ENCODE measurements at places on chromosomes 1 and 21.

DNA sequence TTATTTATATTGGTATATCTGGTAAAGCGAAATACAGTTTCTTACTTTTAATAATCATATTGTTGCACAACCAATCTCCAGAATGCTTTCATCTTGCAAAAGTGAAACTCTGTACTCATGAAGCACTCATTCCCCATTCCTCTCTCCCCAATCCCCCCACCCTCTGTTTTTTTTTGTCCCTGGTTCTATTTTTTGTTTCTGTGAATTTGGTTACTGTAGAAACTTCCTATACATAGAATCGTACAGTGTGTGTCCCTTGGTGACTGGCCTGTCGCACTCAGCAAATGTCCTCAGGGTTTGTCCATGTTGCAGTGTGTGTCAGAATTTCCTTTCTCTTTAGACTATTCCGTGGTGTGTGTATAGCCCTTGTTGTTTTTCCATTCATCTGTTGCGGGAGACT lies 7.9 kb upstream of the NLRP3 start:
- DNase-seq: no peak

DNA sequence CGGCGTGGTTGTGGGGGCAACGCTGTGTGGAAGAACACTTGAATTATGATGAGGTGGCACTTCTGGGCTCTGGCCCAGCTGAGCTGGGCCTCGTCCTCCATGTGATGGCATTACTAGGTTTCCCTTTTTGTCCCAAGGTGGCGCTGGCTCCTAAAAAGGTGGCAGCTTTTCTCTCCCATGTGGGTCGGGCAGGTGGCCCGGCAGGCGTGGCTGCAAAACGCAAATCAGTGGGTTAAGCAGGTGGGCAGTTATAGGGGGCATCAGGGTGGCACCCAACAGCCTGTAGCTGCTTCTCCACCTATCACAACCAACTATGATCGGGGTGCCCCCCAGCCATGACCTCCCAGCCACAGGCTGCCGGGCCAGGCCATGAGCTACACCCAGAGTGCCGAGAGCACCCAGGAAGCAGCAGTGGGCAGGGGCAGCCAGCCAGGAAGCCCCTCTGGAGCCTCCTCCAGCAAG lies 59.6 kb downstream of the KCNAB2 start:
- no peak for DNase-seq

- DNase-seq: no peak
These were observed 161.7 kb upstream of the EDN2 start for GRCh38 chr1:41646186-41646585.

DNA sequence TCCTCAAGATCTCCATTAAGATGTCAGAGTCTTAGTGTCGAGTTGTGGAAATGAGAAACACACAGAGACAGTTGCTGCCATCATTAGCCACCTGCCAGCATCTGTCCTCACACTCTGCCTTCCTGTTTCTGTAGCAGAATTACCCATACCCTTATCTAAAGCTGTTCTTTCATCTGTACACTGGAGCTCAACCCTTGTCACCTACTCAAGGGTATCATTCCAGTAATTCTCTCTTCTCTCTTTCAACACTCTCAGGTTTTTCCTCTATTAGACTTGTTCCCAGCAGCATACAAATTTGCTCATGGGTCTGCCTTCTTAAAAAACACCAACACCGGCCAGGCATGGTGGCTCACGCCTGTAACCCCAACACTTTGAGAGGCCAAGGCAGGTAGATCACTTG lies 27.4 kb upstream of the RNF2 start:
- no peak for DNase-seq

DNA sequence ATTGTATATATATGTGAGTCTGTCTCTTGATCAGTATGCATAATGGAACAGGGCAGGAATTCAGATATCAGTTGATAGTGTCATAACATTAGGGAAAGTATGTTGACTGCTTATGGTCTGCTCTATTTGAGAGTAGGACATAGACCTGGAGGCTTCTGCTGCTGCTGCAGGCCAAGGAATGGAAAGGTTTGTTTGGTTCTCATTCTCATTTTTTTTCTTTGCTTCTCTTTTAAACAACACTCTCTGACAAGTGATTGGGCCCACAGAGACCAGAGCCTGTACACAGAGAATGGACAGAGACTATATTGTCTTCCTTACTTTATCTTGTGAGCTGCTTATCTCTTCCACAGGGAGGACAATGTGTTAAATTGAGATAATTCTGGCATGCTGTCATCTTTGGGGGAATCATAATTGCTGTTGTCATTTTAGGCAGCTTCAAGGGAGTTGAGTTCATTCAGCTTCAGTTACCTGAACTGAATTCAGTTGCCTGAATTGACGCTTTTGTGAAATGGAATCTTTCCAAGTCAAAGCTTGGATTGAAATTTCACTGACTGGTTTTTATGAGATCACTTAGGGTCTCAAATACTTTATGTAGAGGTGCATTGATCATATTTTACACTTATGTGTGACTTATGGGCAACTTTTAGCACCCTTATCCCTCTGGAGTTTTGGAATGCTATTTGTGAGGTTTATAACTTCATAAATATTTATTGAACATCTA lies 16.9 kb downstream of the CAP1 start:
- DNase-seq: no peak

GRCh38 chr1:215636258-215636965 lies 69.3 kb downstream of the KCTD3 start:
- no peak for DNase-seq

- DNase-seq: no peak
These were observed 20.4 kb downstream of the TINAGL1 start for GRCh38 chr1:31596737-31597097.

- DNase-seq: no peak
These were observed 995 bp downstream of the COLGALT2 start for GRCh38 chr1:184036517-184036949.

DNA sequence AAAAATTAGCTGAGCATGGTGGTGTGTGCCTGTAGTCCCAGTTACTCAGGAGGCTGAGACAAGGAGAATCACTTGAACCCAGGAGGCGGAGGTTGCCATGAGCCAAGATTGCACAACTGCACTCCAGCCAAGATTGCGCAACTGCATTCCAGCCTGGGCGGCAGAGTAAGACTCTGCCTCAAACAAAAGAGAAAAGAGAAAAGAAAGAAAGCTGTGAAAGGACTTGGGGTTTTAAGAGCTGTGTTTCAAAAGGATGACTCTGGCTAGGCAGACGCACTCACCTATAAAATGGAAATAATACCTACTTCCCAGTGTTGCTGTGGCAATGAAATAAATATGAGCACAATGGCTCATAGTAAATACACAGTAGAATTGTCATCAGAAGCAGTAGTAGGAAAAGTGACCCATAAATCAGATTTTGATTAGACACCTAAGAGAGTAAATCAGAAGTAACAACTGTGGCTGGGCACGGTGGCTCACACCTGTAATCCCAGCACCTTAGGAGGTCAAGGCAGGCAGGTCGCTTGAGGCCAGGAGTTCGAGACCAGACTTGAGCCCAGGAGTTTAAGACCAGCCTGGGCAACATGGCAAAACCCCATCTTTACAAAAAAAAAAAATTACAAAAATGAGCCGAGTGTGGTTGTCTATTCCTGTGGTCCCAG lies 45.9 kb upstream of the PUM1 start:
- DNase-seq: peak; percentile 45

- no peak for DNase-seq
These were observed 23.4 kb downstream of the OLFML3 start for GRCh38 chr1:114002492-114003239.

DNA sequence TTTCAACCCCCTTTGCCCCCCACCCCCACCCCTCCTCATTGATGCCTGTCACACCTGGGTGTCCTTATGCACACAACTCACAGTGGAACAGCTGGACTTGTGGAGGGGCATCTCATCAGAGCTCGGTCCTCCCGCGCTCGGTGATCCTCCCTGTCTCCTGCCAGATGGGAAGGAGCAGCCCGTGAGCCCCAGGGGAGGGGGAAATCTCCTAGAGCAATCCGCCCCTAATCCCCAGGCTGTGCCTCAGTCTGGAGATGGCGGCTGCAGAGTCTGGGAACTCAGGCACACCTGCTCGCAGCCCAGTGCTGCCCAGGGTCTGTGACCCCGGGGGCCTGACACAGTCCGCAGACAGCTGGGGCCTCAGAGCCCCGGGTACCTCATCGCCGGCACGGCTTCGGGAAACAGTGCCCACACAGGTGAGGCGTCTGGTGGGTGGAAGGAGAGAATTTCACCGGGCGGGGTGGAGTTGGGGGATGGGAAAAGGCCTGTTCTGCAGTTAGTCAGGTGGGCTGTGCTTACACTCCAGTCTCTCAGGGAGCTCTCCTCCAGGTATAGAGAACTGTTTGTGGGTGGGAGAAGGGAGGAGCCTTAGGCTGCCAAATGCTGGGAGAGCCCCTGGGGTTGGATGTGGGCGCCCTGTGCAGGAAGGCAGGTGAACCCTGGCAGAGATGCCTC lies 29.3 kb downstream of the TMCC2 start:
- DNase-seq: no peak

DNA sequence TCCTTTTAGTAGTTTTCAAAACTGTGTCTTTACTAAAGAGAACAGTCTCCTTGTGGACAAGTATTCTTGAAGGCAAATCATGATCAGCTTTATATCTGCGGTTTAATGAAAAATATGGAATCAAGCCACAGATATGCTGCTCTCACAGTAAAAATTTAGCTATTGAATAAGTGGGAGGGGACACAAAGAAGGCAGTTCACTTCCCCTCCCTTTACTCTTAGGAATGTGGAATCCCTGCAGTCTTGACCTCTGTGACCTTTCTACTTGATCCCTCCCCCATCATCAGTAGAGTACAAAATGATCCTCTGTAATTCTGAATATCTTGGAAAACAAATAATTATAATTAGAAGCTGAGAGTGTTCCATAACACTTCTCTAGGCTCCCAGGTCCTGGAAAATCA lies 136.7 kb upstream of the HOOK1 start:
- DNase-seq: no peak

- DNase-seq: peak; percentile 41
These were observed 857.9 kb downstream of the BRINP3 start for GRCh38 chr1:189619682-189620332.

DNA sequence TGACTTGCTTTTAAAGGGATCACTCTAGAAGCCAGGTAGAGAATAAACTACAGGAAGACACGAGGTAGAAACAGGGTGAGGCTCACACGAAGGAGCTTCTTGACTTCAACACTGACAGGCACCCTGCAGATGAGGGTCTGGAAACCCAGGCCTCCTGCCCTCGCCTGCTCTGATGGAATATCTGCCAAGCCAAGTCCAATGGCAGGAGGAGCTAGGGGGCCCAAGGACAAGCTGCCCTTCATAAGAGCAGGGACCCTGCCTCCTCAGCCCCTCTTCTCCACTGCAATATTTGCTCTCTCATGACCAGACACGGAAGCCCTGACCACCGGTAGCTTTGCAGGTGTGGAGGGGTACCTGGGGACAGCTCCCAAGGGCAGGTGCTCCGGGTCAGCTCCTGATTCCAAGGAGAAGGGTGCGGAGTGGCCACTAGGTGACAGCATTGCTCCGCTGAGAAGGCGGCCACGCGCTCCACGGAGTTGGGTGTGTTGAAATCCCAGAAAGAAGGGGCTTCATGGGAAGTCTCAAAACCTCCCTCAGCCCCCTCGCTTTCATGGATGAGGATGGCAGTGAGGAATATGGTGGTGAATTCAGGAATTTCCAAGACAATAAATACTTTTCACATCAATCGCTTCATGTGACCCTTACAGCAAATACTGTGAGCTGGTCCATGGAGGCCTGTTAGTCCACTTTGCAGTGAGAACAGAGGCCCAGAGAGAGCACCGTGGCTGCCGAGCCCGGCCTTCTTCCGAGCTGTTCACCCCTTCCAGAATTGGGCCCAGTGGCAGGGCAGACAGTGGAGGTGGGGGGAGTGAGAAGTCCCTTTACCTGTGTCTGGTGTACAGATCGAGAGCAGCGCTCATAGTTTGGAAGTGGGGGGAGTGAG lies 33.2 kb upstream of the PAX7 start:
- no peak for DNase-seq

DNA sequence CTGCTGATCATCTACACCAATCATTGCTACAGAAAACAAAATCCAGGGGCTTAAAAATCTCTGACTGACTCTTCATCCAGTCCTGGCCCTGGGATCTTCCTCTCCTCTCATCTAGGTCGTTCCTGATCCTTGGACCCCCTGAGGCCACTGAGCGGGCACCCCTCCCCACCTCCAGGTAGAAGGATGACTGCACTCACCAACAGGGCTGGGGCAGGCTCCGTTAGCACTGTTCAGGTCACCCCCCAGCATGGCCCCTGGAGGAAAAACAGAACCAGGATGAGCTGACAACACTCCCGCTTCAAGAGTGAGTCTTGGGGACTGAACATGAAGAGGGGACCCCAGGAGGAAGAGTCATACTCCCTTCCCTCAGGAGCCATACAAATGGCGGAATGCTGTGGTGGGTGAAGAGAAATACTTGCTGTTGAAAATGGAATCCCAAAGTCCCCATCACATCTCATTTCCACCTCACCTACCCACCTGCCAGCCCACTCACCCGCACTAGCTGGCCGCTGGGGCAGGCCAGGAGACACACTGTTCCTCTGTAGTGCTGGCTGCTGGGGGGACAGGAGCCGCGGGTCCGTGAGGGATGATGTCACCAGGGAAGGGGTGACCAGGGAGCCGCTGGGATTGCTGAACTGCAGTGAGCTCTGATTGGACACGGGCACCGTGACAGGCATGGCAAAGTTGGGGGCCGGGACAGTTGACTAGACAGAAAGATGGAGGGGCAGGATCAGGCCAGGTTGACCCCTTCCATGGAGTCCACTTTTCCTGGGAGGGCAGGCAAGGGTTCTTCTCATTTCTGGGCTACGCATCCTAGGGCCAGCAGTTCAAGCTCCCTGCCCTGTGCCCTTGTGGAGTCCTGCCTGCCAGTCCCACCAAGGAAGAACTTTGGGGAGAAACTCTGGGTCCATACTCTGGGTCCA lies 21.2 kb downstream of the MEF2D start:
- DNase-seq: no peak

DNA sequence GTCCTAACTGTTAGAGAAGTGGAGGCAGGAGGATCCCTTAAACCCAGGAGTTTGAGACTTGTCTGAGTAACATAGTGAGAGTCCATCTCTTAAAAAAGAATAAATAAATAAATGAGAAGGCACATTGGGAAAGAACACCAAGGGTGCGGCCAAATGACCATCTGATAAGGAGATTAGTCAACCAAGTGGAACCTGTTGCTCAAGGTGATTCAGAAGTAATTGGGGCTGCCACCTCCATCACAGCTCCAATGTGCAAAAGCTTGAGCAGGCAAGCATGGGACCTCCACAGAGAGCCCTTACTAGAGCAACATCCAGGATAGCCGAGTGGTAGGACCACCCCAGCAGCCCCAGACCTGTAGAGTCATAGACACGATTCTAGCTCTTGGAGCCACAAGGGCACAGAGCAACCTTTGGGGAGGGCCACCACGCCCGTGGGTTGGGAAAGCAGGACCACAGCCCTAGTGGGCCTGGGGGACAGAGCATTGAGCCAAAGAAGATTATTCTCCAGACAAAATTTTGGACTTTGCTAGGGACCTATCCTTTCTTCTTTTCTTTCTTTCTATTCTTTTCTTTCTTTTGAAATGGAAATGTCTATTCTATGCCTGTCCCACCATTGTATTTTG lies 40.9 kb downstream of the KCNK1 start:
- no peak for DNase-seq

DNA sequence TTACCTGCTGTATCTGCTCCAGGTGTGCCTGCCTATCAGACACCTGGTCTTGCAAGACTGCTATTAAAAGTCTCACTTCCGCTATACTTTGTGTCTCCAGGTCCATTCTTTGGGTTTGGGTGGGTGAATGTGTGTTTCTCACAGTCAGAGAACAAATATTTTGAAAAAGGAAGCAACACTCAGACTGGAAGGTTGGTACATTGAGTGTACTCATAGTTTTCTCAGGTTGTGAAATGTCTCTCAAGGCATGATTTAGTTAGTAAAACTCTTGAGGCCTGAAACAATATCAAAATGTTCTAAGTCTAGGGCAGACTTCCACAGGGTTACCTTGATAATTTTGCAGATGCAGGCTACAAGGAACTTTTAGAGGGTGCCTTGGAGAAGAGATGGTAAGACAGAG lies 429.9 kb upstream of the ZRANB2 start:
- no peak for DNase-seq

Measured in NCI-H2081 (cell line).